ENCODE measurements at places on chromosomes 16 and 17.

- no peak overlapping the region for H3K27ac ChIP-seq
- no peaks in the 10 kb centered on the region for H3K36me3 ChIP-seq
- H3K4me1 ChIP-seq = no peaks in the 10 kb centered on the region
These were observed 217.0 kb downstream of the ZNF423 start for GRCh38 chr16:49638673-49639610.

DNA sequence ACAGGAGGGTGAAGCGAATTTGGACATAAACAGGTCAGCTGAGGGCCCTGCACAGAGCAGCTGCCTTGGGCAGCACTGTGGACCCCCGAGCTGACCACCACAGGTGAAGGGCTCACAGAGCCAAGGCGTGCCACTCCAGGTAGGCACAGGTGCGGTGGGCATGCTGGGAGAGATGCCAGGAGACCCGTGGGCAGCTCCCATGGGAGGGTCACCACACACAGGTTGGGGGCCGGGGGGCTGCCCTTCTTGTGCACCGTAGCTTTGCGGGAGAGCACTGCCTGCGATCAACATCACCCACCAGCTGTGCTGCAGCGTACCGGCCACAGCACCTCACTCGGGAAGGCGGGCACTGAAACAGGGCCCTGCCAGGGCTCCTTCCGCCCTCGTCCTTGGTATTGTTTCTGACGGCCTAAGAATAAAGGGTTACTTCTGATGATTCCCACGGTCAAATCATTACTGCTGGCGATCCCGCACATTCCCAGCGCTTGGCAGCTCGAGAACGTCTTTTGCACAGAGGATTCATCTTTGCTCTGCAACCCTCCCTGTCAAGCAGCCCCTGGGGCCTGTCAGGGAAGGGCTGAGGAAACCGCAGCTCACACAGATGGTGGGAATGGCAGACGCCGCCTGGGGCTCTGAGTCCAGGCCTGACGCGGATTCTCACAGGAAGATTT lies 181.7 kb downstream of the BANP start:
- no peaks in the 10 kb centered on the region for H3K27me3 ChIP-seq
- H3K36me3 ChIP-seq = no peaks in the 10 kb centered on the region
- no peak overlapping the region for H3K4me3 ChIP-seq
- no peaks in the 10 kb centered on the region for H3K4me1 ChIP-seq
- H3K27ac ChIP-seq = no peak overlapping the region

- H3K36me3 ChIP-seq = no peaks in the 10 kb centered on the region
- no peaks in the 10 kb centered on the region for H3K27me3 ChIP-seq
- H3K4me1 ChIP-seq = peaks cover 12% of the 10 kb centered on the region
- H3K27ac ChIP-seq = no peak overlapping the region
These were observed 13.1 kb downstream of the LYRM9 start for GRCh38 chr17:27879987-27880608.

DNA sequence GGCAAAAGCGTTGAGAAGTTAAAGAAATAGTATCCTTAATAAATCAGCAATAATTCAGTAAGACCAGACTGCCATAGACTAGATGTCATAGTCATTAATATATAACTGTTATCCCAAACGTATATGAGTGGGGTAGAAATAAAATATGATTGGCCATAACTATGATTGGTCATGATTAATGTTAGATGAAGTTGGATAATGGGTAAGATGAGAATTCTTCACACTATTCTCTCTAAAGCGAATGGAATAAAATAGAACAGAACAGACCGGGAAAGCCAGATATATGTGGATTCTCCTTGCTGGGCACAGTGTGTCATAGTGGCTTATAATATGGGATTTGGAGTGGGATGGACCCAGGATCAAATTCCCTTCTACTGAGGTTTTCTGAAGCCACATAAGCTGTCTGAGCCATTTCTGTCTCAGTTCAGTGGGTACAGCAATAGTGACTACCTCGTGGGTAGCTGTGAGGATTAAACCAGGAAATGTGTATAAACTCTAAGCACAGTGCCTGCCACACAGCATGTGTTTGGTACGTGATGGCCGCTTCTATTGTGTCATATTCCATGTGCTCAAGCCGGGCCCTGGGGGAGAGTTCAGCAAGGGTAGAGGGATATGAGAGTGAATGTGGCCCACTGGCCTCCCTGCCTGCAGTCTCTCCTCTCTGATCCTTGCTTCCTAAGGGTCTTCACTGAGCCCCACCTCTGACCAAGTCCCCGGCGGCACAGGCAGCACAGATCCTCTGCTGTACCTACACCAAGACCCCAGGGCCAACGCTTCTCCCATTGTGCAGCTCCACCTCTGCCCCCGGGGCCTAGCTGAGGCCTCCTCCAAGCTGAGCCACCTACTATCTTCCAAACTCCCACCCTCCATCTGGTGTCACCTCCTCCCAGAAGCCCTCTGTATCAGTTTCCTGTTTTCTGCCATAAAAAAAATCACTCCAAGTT lies 3.7 kb downstream of the CETP start:
- H3K27ac ChIP-seq = peak overlapping the region; percentile 11
- H3K36me3 ChIP-seq = no peaks in the 10 kb centered on the region
- no peak overlapping the region for H3K4me3 ChIP-seq
- H3K27me3 ChIP-seq = no peaks in the 10 kb centered on the region
- H3K4me1 ChIP-seq = peaks cover 9% of the 10 kb centered on the region

DNA sequence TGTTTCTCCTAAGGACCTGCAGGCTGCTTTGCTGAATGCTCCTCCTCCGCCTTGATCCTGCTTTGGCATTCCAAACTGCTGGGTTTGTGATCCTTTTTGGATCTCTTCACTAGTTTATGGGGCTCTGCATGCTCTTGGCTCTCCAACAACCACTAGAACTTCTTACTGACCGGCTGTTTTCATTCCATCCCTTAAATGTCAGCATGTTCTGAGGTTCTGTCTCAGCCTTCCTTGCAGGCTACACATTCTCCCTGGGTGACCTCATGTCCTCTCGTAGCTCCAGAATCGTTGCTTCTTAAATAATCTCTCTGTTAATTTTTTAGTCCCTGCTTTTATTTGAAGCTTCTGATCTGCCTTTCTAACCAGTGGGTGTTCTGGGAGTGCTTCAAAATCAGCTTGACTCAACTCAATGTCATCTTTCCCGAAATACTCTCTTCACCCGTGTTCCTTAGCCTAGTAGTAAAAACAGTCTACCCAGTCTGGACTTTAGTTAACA lies 119.0 kb upstream of the HS3ST2 start:
- no peak overlapping the region for H3K4me3 ChIP-seq
- peaks cover 2% of the 10 kb centered on the region for H3K27me3 ChIP-seq
- H3K36me3 ChIP-seq = no peaks in the 10 kb centered on the region
- no peak for DNase-seq
- H3K4me1 ChIP-seq = no peaks in the 10 kb centered on the region
- no peak overlapping the region for H3K27ac ChIP-seq

GRCh38 chr17:79633154-79633553 lies 22.3 kb upstream of the RBFOX3 start:
- no peak overlapping the region for H3K27ac ChIP-seq
- DNase-seq = peak; percentile 11
- peaks cover 53% of the 10 kb centered on the region for H3K27me3 ChIP-seq
- no peaks in the 10 kb centered on the region for H3K36me3 ChIP-seq
- H3K4me1 ChIP-seq = no peaks in the 10 kb centered on the region
- no peak overlapping the region for H3K4me3 ChIP-seq

DNA sequence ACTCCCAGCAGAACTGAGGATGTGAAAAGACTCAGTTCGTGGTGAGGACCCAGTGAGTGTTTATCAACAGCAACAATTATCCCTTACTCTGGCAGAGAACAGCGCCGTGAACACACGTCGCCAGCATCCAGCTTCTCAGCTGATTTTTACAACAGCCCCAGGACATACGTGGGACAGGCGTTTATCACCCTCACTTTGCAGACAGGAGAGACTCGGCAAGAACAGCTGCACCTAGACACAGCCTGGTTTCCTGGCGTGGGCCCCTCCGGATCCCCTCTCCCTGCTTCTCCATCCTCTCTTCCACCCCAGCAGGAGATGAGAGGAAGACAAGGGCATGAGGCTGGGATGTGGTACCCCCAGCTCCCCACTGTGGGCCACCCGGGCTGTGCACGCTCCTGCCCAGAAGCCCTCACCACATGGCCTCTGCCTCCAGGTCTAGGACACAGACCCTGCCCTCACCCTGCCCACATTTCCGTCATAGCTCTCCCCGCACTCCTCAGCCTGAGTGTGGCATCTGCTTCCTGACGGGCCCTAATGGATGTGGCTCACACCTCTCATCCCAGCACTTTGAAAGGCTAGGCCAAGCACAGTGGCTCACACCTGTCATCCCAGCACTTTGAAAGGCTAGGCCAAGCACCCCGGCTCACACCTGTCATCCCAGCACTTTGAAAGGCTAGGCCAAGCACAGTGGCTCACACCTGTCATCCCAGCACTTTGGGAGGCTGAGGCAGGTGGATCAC lies 17.5 kb downstream of the ABR start:
- H3K36me3 ChIP-seq = no peaks in the 10 kb centered on the region
- H3K4me1 ChIP-seq = no peaks in the 10 kb centered on the region
- H3K27ac ChIP-seq = no peak overlapping the region
- H3K4me3 ChIP-seq = no peak overlapping the region
- no peaks in the 10 kb centered on the region for H3K27me3 ChIP-seq

- no peak overlapping the region for H3K27ac ChIP-seq
- no peak for DNase-seq
- H3K36me3 ChIP-seq = no peaks in the 10 kb centered on the region
- H3K27me3 ChIP-seq = peaks cover 15% of the 10 kb centered on the region
These were observed 496.9 kb upstream of the ZFHX3 start for GRCh38 chr16:73544826-73545225.

- H3K36me3 ChIP-seq = peaks cover 4% of the 10 kb centered on the region
- H3K27me3 ChIP-seq = no peaks in the 10 kb centered on the region
- H3K4me1 ChIP-seq = no peaks in the 10 kb centered on the region
- H3K27ac ChIP-seq = no peak overlapping the region
These were observed 21.5 kb downstream of the LDAF1 start for GRCh38 chr16:21179983-21180365.

DNA sequence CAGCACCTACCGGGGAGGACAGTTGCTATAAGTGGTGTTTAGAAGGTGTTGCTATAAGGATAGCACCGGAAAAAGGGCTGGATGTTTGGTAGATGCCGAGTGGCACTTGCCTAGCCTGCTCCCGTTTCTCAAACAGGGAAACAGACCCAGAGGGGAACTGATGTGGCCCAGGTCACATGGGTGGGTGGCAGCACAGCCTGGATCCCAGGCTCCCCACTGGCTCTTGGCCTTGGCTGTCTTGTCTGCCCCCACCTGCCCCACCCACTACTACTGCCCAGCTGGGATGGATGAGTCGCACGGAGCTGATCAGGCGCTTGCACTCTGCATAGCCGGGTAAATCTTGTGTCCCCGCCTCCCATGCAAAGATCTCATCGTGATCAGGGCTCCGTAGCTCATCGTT lies 7.2 kb downstream of the SMTNL2 start:
- H3K27me3 ChIP-seq = peaks cover 53% of the 10 kb centered on the region
- peaks cover 9% of the 10 kb centered on the region for H3K4me1 ChIP-seq
- H3K4me3 ChIP-seq = no peak overlapping the region
- H3K36me3 ChIP-seq = no peaks in the 10 kb centered on the region
- DNase-seq = no peak
- H3K27ac ChIP-seq = no peak overlapping the region

DNA sequence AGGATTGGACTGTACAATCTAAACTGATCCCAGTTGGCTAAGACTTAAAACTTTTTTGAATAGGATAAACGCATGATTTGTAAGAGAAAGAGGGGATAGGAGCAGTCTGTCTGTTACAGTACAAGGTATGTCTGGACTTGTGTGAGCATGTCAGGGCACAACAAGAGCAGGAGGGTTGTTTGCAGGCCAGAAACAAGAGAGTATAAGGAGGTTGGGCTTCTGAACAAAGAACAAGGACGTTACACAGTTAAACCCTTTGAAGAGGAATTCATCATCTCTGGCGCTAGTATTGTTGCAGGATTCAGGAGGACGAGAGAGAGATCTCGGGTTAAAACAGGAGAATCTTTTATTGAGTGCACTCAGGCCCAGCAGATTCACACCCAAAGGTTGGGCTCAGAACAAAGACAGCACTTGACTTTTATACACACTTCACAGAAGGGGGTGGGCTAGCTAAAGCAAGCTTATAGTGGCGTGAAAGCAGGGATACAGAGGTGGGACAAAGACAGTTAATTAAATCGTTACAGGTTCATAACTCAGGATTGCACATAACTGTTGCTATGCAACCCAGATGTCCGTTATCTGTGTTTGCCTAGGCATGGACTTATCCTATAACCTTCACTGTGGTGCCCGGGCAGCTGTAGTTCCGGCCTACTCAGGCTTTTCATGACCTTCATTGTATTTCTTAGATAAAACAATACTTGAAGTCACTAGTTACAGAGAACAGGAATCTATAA lies 34.3 kb downstream of the SEC14L1 start:
- no peaks in the 10 kb centered on the region for H3K27me3 ChIP-seq
- no peaks in the 10 kb centered on the region for H3K4me1 ChIP-seq
- H3K36me3 ChIP-seq = no peaks in the 10 kb centered on the region
- DNase-seq = no peak

GRCh38 chr17:29237476-29238132 lies 9.1 kb upstream of the CRYBA1 start:
- no peaks in the 10 kb centered on the region for H3K27me3 ChIP-seq
- no peak overlapping the region for H3K27ac ChIP-seq
- no peaks in the 10 kb centered on the region for H3K4me1 ChIP-seq
- H3K4me3 ChIP-seq = no peak overlapping the region

DNA sequence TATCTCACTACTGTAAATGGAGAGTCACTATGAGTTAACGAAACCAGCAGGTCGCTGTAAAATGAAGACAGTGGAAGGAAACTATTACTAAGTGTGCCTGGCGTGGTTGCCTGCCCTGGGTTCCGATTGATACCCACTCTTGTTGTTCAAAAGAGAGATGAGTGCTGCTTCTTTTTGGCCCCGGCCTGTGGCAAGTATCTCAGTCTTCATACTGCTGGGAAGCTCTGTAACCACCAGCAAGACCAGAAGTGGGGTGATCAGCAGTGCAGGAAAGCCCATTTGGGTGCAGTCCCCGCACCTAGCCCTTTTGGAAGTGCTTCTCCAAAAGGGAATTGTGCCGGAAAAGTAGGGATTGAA lies 104.5 kb downstream of the SNX29 start:
- H3K36me3 ChIP-seq = no peaks in the 10 kb centered on the region
- peaks cover 69% of the 10 kb centered on the region for H3K4me1 ChIP-seq
- no peaks in the 10 kb centered on the region for H3K27me3 ChIP-seq
- H3K4me3 ChIP-seq = peak overlapping the region; percentile 40
- peak overlapping the region; percentile 86 for H3K27ac ChIP-seq

DNA sequence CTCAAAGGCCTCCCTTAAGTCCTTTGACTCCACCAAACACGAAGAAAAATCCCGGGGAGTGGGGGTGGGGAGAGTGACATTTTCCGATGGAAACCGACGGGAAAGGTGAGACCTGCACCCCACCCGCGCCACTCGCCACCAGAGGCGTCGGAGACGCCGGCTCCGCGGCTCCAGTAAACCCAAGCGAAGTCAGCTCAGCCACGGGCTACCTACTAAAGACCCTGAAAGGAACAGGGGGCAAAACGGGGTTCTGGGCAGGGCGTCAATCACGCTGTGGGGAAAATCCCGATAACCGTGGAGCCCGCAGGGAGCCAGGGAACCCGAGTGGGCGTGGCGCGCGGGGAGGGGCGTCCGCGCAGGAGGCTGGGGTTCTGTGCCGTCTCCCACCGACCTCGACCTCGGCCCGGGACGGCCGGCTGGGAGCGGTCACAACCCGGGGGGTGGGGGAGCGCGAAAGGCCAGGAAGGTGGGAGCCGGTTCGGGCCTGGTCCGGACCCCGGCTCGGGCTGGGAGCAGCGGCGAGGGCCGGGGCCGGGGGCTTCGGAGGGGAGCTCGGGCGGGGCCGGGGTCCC lies 565 bp downstream of the WDR45B start:
- no peaks in the 10 kb centered on the region for H3K27me3 ChIP-seq
- H3K4me3 ChIP-seq = peak overlapping the region; percentile 79
- H3K27ac ChIP-seq = peak overlapping the region; percentile 81
- DNase-seq = peak; percentile 18

- H3K36me3 ChIP-seq = peaks cover 84% of the 10 kb centered on the region
- DNase-seq = no peak
- no peak overlapping the region for H3K27ac ChIP-seq
- no peaks in the 10 kb centered on the region for H3K4me1 ChIP-seq
These were observed 65.5 kb downstream of the PLD6 start for GRCh38 chr17:17140590-17140980.
